ENCODE measurements at places on chromosomes 2 and 18. TPM values are rescaled to one million over a fixed set of nuclear protein-coding genes. Genes with fewer than 3 reads are reported as not detected.

- H3K4me1 ChIP-seq, result peaks cover 3% of the 10 kb centered on the region
- no peak for DNase-seq
- no peak overlapping the region for H3K27ac ChIP-seq
- no peaks in the 10 kb centered on the region for H3K36me3 ChIP-seq
- H3K27me3 ChIP-seq, result peaks cover 13% of the 10 kb centered on the region
Observed at GRCh38 chr2:33215983-33216382, 260.5 kb upstream of the RASGRP3 start.

- no peaks in the 10 kb centered on the region for H3K4me1 ChIP-seq
- no peaks in the 10 kb centered on the region for H3K36me3 ChIP-seq
- no peak overlapping the region for H3K27ac ChIP-seq
- H3K4me3 ChIP-seq, result no peak overlapping the region
Observed at GRCh38 chr2:39629646-39630045, 36.1 kb upstream of the TMEM178A start.

DNA sequence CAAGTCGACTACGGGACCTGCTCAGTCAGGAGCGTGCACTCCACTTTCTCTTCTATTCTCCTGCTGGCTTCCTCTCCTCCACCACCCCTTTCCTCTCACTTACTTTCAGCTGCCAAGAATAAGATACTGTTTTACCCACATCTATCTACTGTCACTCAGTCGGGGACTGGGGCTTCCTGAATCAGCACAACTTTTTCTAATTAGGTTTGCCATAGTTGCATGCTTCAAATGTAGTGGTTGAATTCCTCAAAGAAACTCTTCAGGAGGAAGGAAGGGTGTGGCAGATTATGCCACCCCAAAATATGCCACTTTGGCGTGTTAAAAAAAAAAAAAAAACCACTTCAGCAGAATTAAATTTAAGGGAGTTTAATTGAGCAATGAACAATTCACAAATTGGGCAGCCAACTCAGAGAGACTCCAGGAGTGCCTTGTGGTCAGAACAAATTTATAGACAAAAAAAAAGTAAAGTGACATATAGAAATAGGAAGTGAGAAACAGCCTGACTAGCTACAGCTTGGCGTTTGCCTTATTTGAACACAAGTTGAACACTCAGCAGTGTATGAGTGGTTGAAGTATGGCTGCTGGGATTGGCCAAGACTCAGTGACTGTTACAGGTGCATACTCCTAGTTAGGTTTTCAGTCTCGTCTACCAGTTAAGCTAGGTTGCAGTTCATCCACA, 32.5 kb upstream of the RMDN2 start:
- no peaks in the 10 kb centered on the region for H3K36me3 ChIP-seq
- H3K4me1 ChIP-seq, result peaks cover 36% of the 10 kb centered on the region
- peak overlapping the region; percentile 0 for H3K27ac ChIP-seq
- H3K27me3 ChIP-seq, result peaks cover 8% of the 10 kb centered on the region
- H3K4me3 ChIP-seq, result no peak overlapping the region

DNA sequence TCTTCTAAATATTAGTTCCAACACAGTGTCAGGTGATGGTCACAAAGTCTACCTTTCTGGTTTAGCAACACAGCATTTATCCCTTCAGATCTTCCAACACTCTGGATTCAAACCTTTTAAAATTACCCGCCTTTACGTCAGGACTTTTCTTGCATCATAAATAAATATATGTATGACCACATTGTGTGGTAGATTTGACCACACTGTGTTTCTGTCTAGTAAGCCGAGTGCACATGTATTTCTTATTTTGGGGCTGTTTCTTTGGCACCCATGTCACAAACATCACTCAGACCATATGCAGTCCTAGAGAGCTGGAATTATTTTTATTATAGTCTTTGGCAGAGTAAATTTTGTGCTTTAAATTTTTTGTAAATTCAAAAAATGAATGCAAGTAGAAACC, 172.1 kb downstream of the ANKRD44 start:
- peak overlapping the region; percentile 90 for H3K27ac ChIP-seq
- peaks cover 51% of the 10 kb centered on the region for H3K36me3 ChIP-seq
- H3K4me3 ChIP-seq, result peak overlapping the region; percentile 37
- H3K4me1 ChIP-seq, result peaks cover 77% of the 10 kb centered on the region
- DNase-seq, result no peak

DNA sequence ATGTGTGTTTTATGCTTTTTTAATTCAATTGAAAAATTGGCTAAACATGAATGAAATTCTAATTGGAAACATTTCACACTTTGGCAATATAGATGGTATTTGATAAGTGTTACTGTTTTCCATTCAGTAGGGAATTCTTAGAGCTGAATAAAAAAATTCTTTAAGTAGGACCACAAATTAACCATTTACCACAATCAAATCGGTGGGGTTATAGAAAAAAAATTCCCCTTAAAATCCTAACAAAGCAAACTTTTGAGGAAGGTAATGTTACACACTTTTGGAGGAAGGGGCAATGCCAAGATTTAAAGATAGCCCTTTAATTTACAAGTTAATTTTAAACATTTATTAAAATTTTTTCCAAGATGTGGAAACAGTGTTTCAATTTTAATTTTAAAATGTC, 279.0 kb upstream of the FIGN start:
- no peaks in the 10 kb centered on the region for H3K4me1 ChIP-seq
- no peak for DNase-seq

IL36A gene
- total RNA-seq, result not detected

DNA sequence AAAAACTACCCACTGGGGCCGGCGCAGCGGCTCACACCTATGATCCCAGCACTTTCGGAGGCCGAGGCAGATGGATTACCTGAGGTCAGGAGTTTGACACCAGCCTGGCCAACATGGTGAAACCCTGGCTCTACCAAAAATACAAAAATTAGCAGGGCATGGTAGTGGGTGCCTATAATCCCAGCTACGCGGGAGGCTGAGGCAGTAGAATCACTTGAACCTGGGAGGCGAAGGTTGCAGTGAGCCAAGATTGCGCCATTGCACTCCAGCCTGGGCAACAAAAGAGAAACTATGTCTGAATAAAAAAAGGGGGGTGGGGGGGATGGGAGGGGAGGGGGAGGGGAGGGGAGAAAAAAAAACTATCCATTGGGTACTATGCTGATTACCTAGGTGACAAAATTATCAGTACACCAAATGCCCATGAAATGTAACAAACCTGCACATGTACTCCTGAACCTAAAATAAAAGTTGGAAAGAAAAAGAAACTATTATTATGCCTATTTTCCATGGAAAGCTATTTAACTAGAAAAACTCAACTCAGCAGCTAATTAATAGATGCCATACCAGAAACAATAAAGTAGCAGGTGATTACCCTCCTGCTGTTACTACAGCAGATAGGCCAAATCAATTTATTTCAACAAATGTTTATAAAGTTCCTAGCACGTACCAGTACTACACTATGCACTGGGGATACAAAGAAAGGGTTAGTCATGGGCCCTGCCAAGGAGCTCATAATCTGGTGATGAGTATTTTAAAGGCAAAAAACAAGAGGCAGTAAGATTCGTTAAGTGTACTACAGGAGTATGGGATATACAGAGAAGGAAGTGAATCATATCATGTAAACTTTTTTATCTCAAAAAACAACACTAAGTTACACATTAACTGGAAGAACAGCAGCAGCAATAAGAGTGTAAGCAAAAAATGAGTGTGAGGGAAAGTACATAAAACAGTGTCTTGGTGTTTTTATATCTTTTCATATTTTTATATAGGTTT, 112.8 kb upstream of the SLC39A10 start:
- no peaks in the 10 kb centered on the region for H3K27me3 ChIP-seq
- H3K27ac ChIP-seq, result peak overlapping the region; percentile 73
- H3K36me3 ChIP-seq, result peaks cover 20% of the 10 kb centered on the region
- DNase-seq, result no peak
- no peak overlapping the region for H3K4me3 ChIP-seq

- no peaks in the 10 kb centered on the region for H3K27me3 ChIP-seq
- H3K36me3 ChIP-seq, result peaks cover 46% of the 10 kb centered on the region
Observed at GRCh38 chr2:113183703-113184102, 9.9 kb downstream of the PSD4 start.

- H3K27me3 ChIP-seq, result no peaks in the 10 kb centered on the region
- no peak overlapping the region for H3K4me3 ChIP-seq
- DNase-seq, result no peak
- peaks cover 31% of the 10 kb centered on the region for H3K4me1 ChIP-seq
Observed at GRCh38 chr2:218582076-218582475, 13.4 kb downstream of the CNOT9 start.

VWA3B gene
- not detected for total RNA-seq

GRCh38 chr2:199118673-199119112, 339.0 kb downstream of the SATB2 start:
- H3K27me3 ChIP-seq, result no peaks in the 10 kb centered on the region
- H3K36me3 ChIP-seq, result no peaks in the 10 kb centered on the region
- H3K4me3 ChIP-seq, result no peak overlapping the region
- no peak overlapping the region for H3K27ac ChIP-seq

- peaks cover 1% of the 10 kb centered on the region for H3K36me3 ChIP-seq
- DNase-seq, result peak; percentile 5
- no peak overlapping the region for H3K27ac ChIP-seq
- H3K27me3 ChIP-seq, result no peaks in the 10 kb centered on the region
- H3K4me3 ChIP-seq, result no peak overlapping the region
Observed at GRCh38 chr2:135473567-135473966, 57.5 kb downstream of the ZRANB3 start.

- H3K4me3 ChIP-seq, result no peak overlapping the region
- peaks cover 22% of the 10 kb centered on the region for H3K36me3 ChIP-seq
Observed at GRCh38 chr2:85582492-85582891, 1.7 kb upstream of the VAMP5 start.

MYO3B gene
- 0.08 TPM for total RNA-seq

Measured in activated naive CD8-positive, alpha-beta T cell treated with anti-CD3 and anti-CD28 coated beads for 36 hours (primary cell).